ENCODE measurements at places on chromosomes 12 and 14. TPM values are rescaled to one million over a fixed set of nuclear protein-coding genes. Genes with fewer than 3 reads are reported as not detected.
A peak's percentile ranks its signal among the peaks of the same experiment; 100 is the strongest.

DNA sequence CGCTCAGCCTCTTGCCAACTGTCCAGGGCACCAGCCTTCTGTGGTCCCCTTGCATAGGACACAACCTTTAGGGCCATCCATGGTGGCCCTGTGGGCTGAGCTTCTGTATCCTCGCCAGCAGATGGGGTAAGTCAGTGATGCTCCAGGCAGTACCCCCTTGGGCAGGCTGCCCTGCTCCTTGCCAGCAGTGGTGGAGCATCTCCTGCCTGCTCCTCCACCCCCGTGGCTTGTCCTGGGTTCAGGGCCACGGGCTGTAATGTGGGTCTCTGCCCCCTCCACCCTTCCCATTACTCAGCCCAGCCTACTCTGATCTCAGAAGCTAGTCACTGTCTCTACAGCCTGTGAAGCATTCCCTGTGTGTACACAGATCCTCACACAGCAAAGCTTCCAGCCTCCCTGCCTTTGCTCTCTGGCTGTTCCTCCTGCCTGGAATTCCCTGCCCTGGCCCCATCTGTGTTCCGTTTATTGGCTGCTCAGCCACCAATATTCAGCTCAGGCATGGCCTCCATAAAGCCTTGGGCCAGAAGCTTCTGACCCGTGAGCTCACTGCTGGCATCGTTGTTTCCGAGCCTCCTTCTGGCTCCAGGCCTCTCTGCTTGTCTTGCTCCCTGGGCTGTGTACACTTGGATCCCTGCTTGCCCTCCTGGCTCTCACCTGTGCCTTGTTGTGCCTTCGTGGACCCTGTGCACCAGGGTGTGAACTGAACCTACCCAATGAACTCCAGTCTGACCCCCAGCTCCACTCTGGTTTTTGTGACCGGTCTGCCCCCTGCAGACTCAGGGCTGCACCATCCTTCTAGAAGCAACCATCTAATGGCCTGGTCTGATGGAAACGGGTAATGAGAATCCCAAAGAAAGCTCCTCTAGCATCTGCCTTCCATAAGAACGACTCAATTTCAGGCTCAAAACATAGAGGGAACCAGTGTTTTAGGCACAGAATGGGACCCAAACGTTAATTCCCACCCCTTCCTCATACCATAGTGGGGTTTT lies 177.0 kb upstream of the PRMT8 start:
- DNase-seq = peak; percentile 52
- peaks cover 75% of the 10 kb centered on the region for H3K4me1 ChIP-seq
- H3K27ac ChIP-seq = peak overlapping the region; percentile 44

DNA sequence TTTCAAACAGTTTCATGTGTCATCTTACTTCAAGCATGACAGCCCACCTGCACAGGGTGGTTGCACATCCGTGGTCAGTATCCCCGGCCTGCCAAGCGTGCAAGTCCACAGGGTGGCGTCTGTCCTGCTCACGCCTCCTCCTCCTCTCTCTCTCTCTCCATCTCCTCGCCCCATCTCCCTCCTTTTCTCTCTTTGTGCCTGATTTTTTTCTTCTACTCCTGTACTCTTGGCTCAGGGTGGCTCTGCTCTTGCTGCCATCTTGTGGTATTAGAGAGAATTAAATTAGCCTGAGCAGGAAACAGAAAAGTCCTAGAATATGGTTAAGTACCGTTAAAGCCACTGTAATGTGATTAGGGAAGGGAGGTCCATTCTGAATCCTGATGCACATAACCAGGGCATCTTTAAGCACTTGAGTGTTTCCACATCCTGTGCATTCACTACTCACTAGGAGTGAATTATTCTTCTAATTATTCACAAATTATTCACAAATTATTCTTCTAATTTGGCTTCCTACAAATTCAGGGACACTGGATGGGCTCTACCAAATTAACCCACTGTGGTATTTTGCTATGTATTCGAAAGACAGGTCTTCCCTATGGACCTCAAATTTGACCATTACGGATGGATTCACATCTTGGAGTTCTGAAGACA lies 25.5 kb upstream of the DTX1 start:
- H3K4me3 ChIP-seq = no peak overlapping the region
- H3K27me3 ChIP-seq = no peaks in the 10 kb centered on the region
- no peaks in the 10 kb centered on the region for H3K36me3 ChIP-seq
- no peaks in the 10 kb centered on the region for H3K4me1 ChIP-seq
- no peak overlapping the region for H3K27ac ChIP-seq

TAS2R13 gene
- 0.11 TPM for total RNA-seq

RHOF gene
- total RNA-seq = 232 TPM

- no peak overlapping the region for H3K4me3 ChIP-seq
- no peaks in the 10 kb centered on the region for H3K36me3 ChIP-seq
- no peak for DNase-seq
- H3K27ac ChIP-seq = no peak overlapping the region
These were observed 7.1 kb upstream of the TBX5 start for GRCh38 chr12:114412825-114413749.

DNA sequence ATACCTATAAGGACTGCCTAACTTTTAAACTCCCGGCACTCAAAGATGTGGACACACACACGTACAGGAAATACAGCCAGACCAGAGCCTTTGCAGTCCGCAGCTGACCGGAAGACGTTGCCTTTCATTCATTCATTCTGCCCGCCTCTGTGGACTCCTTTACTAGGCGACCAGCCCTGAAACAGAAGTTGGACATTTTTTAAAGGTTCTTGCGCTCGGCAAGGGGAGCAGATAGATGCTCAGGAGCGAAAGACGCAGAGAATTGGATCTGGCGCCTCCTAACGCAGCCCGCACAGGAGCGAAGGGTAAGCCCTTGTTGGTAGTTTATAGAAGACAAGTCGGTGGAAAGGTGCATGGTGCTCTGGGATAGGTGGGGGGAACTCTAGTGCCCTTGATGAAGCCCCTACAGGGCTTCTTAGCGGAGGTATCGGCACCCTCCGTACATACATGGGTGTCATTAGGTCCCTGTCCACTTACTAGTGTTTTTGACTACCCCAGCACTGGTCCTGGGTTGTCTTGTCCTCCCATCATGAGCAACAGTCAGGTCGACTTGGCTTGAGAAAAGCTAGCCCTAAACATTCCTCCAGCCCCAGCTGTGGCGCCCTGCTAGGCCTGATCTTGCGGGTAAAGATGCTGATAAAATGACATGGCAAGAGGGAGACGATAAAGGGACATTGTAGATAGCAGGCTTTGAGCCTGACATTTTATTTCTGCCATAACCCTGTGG lies at the start of gene KDM2B:
TSS of gene KDM2B (minus strand) at position 65 of the 727 bp plus-strand sequence. CDS start 112 bp downstream, outside the sequence.
- H3K36me3 ChIP-seq = no peaks in the 10 kb centered on the region
- DNase-seq = peak; percentile 59
- peaks cover 50% of the 10 kb centered on the region for H3K4me1 ChIP-seq
- H3K27me3 ChIP-seq = no peaks in the 10 kb centered on the region
- H3K4me3 ChIP-seq = peak within 1 kb of the TSS; percentile 82

EPYC gene
- total RNA-seq = not detected

GRCh38 chr14:30005114-30005808 lies 77.6 kb upstream of the PRKD1 start:
- H3K36me3 ChIP-seq = no peaks in the 10 kb centered on the region
- H3K4me3 ChIP-seq = no peak overlapping the region
- H3K4me1 ChIP-seq = 0 out of 2 replicates have a peak, but pooled peaks cover 4% of the 10 kb centered on the region
- peak; percentile 60 for DNase-seq
- H3K27ac ChIP-seq = no peak overlapping the region

GRCh38 chr14:104296388-104297312 lies 158.3 kb downstream of the KIF26A start:
- H3K27ac ChIP-seq = no peak overlapping the region
- H3K36me3 ChIP-seq = no peaks in the 10 kb centered on the region
- H3K4me1 ChIP-seq = no peaks in the 10 kb centered on the region
- H3K27me3 ChIP-seq = peaks cover 8% of the 10 kb centered on the region
- H3K4me3 ChIP-seq = no peak overlapping the region
- no peak for DNase-seq

DNA sequence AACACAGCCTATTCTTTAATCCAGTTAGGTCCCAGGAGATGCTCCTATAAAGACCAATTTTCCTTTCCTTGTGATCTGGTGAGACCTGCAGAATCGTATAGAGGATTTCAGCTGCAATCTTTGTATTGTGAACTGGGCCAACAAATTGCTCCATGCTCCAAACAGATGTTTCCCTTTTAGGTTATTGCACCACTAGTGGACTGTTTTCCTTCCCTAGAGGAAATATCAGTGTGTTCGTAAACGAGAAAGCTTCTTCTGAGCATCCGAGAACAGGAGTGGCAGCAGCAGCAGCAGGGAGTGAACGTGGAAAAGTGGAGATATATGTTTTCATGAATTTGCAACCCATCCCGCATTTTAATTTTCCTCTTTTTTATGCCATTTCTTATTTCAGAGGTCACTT lies 344.1 kb upstream of the PDE3A start:
- H3K4me3 ChIP-seq = no peak overlapping the region
- no peak for DNase-seq
- no peaks in the 10 kb centered on the region for H3K4me1 ChIP-seq
- no peaks in the 10 kb centered on the region for H3K36me3 ChIP-seq
- no peaks in the 10 kb centered on the region for H3K27me3 ChIP-seq
- no peak overlapping the region for H3K27ac ChIP-seq

DNA sequence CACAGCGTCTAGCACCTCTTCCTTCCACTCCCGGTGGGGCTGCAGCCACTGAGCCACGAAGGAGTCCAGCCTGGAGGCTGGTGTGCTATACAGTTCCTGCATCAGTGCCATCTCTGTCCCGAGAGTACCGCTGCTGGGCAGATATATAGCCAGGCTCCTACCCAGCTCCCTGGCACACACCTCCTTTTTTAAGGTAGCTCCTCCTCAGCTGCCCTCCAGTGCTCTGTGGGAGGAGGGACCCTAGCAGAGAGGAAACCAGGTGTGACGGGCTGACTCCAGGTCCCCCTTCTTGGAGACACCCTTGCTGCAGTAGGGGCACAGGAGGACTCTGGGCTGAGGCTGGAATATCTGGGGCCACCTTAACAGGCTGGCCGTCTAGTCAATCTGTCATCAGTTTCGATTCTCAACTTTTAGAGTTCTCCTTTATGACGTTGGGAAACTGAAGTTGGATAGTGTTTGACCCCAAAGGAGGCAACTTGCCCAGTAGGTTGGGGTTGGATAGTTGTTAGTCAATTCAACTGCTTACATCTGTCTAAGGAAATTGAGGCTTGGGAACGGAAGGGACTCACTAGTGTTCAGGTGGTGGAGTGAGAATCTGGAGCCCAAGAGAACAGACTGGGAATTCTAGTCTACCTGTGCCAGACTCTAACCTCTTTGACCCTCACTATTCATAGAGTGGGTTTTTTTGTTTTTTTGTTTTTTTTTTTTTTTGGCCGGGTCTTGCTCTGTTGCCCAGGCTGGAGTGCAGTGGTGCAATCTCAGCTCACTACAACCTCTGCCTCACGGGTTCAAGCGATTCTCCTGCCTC lies at the start of gene OASL:
TSS of gene OASL (minus strand) at position 386 of the 808 bp plus-strand sequence. CDS start at position 111, 275 bp downstream.
- no peaks in the 10 kb centered on the region for H3K36me3 ChIP-seq
- peak within 1 kb of the TSS; percentile 61 for H3K4me3 ChIP-seq
- H3K27ac ChIP-seq = peak within 1 kb of the TSS; percentile 14

SERPINA12 gene
- not detected for total RNA-seq

DNA sequence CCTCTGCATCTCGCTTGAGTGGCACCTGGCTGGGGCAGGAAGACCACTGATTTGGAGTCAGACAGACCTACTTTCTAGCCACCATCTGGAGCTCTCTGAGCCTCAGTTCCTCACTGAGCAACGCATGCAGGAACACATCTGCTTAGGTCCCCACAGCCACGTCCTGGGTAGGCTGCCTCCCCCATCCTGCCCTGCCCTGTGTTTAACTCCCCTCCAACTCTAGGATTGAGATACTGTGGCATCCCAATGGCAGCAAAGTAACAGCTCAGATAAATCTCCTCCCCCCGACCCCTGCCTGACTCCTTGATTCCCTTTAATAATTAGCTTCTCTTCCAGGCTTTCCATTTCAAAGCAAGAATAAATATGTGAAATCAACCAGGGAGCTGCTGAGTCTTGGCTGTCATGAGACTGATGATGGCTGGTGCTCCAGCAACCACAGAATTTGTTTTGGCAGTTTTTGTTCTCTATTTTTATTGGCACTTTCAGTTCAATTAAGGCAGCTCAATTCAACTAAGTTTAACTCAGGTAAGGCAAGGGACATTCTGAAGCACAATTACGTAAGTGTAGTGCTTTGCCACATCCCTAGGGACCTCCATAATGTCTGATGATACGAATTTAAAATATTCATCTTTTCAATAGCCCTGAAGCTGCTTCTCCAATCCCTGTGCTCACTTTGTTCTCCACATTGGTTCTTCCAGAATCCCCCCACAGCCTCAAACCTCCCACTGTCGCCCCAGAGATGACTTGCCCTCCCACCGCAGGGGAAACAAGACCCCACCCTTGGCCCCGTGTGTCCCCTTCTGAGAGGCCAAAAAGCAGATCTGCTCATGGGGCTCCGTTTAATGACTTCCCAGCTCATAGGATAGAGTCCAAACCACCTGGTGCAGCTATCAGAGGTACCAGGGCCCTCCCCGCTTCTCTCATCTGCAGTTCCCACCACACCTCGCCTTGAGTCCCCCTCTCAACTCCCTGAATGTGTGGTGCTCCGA lies 58.2 kb downstream of the ESR2 start:
- H3K4me3 ChIP-seq = no peak overlapping the region
- peaks cover 37% of the 10 kb centered on the region for H3K4me1 ChIP-seq
- H3K27ac ChIP-seq = no peak overlapping the region
- no peak for DNase-seq
- no peaks in the 10 kb centered on the region for H3K36me3 ChIP-seq

CMA1 gene
- not detected for total RNA-seq

DNA sequence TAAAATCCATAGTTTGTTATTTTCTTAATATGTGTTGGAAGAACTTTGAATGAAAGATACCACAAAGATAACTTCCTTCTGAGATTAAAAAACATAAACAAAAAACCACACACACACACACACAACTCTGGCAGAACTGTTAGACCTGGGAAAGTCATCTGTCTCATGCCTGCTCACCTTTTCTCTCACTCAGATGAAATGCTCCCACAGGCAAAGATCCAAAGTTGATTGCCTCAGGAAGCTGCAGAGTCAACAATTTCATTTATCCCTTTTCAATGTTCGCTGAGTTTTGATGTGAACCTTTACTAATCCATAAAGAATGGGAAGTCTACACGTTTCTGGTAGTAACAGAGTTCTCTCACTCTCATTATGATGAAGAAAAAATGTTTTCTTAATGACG lies 112.0 kb downstream of the DENND5B start:
- peaks cover 10% of the 10 kb centered on the region for H3K4me1 ChIP-seq
- DNase-seq = no peak
- no peak overlapping the region for H3K4me3 ChIP-seq
- H3K27me3 ChIP-seq = no peaks in the 10 kb centered on the region

GRCh38 chr12:68428211-68428610 lies 96.0 kb upstream of the MDM1 start:
- peaks cover 12% of the 10 kb centered on the region for H3K4me1 ChIP-seq
- no peak overlapping the region for H3K4me3 ChIP-seq
- no peak for DNase-seq

DNA sequence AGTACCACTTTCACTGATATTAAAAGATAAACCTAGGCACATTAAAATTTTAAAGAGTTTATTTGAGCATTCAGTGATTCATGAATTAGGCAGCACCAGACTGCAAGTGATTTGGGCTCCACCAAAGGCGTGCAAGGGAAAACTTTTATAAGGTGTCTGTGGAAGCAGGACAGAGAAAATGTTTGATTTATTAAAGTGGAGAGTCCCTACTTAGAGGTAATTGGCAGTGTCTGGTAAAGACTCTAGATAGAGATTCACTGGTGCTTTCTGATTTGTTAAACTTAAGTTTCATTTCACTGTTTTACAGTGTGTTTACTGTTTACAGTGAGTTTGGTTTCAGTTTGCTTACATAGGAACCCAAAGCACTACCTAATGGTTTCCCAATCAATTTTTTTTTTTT lies 72.8 kb downstream of the ANKS1B start:
- no peaks in the 10 kb centered on the region for H3K27me3 ChIP-seq
- H3K36me3 ChIP-seq = no peaks in the 10 kb centered on the region
- peak overlapping the region; percentile 11 for H3K27ac ChIP-seq

- H3K27me3 ChIP-seq = no peaks in the 10 kb centered on the region
- H3K27ac ChIP-seq = no peak overlapping the region
- no peak overlapping the region for H3K4me3 ChIP-seq
- no peaks in the 10 kb centered on the region for H3K4me1 ChIP-seq
- no peaks in the 10 kb centered on the region for H3K36me3 ChIP-seq
These were observed 47.6 kb downstream of the TAOK3 start for GRCh38 chr12:118325081-118325480.

RNASE1 gene
- total RNA-seq = 0.51 TPM
